ENCODE measurements at places on chromosomes 3 and 15.
A peak's percentile ranks its signal among the peaks of the same experiment; 100 is the strongest.

- no peak for DNase-seq
Measured at GRCh38 chr3:168511428-168512014, 415.8 kb upstream of the GOLIM4 start.

GRCh38 chr3:41026394-41027177, 172.7 kb upstream of the CTNNB1 start:
- DNase-seq: no peak

GRCh38 chr3:57791245-57791644, 35.1 kb downstream of the SLMAP start:
- no peak for DNase-seq

DNA sequence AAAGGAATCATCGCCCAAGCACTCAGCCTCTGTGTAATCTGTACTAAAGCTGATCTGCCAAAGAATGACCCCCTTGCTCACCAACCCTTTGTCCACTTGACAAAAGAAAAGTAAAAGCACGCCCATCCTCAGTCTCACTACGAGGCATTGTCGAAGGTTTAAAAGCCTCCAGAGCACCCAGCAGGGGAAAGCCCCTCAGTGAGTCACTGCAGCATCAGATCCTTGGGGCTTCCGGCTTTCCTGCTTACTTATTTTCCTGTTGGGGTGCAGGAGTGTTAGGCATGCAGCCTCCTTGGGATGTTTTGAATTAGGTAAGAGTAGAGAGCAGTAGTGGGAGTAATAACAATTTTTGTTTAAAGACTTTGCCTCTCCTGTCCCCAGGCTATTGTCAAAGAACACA, 216.1 kb downstream of the MTHFS start:
- peak; percentile 58 for DNase-seq

GRCh38 chr15:58159827-58160386, 21.7 kb downstream of the AQP9 start:
- DNase-seq: no peak

- DNase-seq: no peak
Measured at GRCh38 chr15:79562403-79562815, 130.3 kb downstream of the MINAR1 start.

DNA sequence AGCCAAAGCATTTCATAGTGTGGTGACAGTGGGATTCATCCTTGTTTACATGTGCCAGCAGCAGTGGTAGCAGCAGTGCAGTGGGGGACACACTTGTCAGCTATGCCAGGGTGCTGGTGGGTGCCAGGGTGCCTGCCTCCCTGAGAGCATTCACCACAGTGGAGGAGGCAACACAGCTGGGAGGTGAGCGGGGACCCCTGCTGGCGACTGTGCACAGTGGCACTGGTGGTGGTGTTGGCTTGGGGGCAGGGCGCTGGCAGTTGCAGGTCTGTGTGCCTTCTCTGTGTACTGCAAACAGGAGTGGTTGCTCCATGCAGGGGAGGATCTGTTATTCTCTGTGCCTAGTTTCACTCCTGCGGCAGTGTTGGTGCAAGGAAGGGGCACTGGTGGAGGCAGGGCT, 41.2 kb downstream of the CEP63 start:
- no peak for DNase-seq

GRCh38 chr3:47323431-47324277, 40.9 kb downstream of the KLHL18 start:
- no peak for DNase-seq

- DNase-seq: no peak
Measured at GRCh38 chr3:146339349-146339748, 88.4 kb upstream of the PLSCR4 start.

DNA sequence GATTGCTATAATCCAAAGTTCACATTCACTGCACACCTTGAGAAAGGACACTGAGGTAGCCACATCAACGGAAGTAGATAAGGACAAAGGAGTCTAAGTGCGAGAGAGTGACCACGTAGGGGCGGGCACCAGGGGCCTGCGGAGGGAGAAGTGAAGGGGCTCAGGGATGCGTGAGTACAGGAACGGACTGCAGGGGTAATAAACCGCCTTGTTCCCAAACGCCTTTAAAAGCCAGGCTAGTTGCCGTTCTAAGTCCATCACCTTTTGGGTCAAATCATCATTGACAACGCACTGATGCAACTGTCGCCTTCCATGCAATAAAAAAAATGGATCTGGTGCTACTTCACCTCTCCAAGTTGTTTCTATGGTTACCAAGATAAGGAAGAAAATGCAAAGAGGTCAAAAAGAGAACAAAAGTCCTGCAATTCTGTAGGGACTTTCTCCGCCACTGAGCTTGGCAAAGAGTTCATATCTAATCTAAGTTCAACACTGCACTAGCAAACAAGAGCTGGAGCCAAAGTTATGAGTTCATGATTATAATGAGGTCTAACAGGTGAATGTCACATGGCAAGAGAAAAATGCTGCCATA, 32.6 kb upstream of the ATP11B start:
- no peak for DNase-seq

GRCh38 chr15:57198654-57199291, 177.5 kb upstream of the CGNL1 start:
- no peak for DNase-seq

DNA sequence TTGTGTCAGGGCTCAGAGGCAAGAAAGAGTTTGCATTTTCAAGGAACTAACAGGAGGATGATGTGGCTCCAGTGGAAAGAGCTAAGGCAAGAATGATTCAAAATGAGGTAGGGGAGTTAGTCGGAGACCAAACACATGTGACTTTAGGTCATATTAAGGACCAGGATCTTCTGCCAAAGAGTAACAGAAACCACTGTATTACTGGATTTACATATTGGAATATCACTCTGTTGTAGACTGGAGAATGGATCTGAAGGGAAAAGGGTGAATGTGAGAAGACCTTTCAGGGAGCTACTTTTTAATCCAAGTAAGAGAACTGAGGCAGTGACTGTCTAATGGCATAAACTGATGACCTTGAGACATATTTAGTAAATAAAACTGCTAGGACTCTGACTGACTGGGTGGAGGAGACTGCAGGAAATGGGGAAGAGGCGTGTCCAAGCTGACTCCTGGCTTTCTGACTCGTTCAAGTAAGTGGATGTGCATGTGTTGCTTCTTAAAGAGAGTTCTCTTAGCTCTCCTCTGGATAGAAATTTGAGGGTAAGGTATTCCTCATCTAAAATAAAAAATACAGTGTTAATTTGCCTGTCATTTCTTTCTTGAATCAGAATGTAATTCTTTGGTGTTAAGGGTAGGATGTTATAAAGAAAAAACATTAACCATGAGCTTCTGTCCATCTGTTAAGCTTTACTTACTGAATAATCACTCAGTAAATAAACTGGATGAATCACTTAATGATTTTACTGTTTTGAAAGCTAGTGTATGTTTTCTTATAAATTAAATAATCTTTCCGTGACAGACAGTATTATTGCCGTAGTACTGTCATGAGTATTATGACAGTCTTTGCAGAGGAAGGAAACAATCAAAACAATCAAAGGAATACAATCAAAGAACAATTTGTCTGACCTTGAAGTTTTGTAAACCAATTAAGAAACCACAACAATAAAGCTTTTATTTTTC, 58.3 kb upstream of the CFAP20DC start:
- DNase-seq: no peak

GRCh38 chr3:81416812-81417211, 344.6 kb downstream of the GBE1 start:
- no peak for DNase-seq

DNA sequence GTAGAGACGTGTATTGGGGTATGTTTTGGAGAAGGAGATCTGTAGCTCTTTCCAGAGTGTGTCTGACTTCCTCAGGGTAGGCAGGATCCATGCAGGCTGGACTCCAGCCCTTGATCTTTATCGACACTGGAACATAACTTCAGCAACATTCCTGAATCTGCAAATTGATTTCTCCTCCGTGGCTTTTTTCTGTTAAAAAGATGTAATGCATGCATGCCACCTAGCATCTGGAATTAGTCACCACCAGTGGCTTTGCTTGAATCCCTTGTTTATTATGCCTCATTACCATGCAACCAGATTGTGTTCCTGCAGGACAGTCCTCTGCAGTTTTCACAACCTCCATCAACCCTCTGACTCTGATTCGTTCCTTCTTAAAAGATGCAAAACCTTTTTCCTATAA, 86.1 kb downstream of the CCNL1 start:
- DNase-seq: no peak

DNA sequence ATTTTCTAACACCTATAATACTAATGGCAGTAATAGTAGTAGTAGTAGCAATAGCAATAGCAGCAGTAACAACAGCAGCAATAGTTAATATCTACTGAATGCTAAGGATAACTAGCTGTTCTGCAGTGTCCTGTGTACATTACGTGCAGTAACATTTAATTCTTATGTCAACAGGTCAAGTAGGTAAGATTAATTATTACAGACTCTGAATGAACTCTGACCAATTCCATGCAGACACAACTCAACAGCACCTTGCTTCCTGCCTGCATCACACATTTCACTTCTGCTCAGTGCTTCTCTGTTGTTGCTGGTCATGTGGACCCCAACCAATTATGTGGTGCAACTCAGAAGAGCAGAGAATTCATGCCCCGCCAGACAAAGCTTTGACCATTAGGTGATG, 39.9 kb upstream of the ARHGEF26 start:
- no peak for DNase-seq

DNA sequence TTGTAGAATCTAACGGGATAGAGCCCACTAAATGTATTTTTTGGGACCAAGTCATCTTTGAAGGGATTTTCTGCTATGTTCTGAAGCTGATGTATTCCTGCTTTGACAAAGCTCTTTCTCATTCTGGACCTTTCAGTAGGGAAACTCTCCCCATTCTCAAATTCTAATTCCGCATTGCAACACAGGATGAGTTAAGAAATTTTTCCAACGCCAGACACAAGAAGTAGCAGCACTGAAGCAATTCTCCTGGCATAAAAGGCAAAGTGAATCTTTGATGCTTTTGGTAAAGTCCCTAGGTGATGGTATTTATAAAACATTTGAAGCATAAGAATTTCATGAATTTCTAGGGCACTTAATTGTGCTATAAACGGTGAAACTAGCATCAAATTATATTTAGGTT, 76.8 kb downstream of the ZPLD1 start:
- DNase-seq: no peak

DNA sequence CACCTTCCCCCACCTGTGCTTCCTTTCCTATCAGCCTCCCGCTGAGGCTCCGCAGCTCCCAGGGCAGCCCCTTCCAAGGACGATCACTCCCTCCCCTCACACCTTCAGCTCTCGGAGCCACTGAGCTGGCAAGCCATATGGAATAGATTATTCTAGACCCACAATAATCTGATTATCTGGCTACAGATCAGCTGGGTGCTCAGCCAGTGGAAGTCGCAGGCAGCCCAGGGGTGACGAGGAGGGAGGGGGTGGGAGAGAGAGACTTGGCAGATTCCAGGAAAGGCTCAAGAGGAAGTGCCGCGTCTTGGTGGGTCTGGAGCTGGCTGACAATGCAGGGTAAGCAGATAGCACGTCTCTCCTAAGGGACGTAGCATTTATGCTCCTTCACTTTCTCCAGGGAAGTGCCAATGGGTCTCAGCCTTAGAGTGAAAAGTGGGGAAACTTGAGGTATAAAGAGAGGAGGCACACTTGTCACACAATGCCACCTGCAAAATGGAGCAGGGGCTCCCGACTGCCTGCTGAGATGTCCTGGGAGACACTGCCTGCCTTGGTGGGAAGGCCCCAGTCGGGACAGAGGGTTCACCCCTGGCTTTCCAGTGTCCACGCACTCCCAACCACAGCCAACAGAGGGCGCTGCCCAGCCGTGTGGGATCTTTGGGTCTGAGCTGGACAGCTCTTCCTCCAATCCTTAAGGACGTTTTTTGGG, 9.4 kb upstream of the MESP1 start:
- DNase-seq: no peak

DNA sequence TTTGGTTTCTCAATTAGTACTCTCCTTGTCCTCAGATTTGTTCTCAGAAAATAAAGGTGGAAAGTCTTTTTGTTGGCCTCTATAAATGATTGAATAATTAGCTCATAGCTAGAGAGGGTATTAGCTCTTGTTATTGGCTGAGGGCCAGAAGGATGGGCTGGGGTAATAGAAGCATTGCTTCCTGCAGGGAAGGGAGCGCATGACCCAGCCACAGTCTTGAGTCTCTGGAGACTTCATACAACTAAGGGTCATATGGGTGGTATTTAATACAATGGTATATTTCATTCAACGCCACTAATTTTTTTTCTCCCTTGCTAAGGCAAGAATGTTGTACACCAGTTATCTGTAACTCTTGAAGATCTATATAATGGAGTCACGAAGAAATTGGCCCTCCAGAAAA, 8.4 kb downstream of the DNAJA4 start:
- DNase-seq: no peak

- DNase-seq: no peak
Measured at GRCh38 chr3:152069871-152070270, 196.4 kb downstream of the SUCNR1 start.

GRCh38 chr3:63791974-63792373, 27.1 kb upstream of the C3orf49 start:
- DNase-seq: peak; percentile 17

DNA sequence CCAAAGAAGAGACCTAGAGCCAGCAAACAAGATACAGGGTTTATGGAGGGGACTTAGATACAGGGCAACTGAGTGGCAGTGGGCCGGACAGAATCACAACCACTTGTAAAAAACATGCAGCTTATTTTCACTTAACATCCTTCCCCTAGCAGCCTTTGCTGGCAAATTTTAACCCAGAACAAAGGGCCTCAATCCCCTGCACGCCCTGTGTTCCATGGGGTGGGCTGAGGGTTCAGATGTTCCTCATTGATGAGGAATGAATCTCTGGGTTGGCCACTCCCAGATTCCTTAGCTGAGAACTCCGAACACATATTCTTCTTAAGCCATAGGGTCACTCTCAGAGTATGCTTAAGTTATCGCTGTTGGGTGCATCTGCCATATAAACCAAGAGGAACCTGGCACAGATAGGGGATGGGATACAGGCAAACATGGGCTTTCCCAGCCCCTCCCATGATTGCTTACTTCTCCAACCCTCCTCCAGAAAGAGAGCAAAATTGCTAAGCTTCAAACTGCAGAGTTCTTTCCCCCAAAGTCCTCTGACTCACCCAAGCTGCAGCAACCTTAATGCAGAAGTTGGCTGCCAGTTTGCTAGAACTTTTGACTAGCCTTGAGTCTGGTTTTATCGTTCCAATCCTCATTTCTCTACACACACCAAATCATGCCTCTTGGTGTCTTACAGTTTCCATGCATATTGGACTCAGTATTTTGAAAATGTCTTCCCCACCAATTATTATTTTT, 146.9 kb downstream of the CD47 start:
- DNase-seq: no peak

- no peak for DNase-seq
Measured at GRCh38 chr3:195209083-195209846, 61.7 kb downstream of the XXYLT1 start.

- DNase-seq: no peak
Measured at GRCh38 chr3:189833266-189833665, 202.1 kb downstream of the TP63 start.

GRCh38 chr3:140857993-140858392, 83.6 kb upstream of the SLC25A36 start:
- no peak for DNase-seq

- no peak for DNase-seq
Measured at GRCh38 chr3:119571688-119572087, 7.6 kb upstream of the ADPRH start.

DNA sequence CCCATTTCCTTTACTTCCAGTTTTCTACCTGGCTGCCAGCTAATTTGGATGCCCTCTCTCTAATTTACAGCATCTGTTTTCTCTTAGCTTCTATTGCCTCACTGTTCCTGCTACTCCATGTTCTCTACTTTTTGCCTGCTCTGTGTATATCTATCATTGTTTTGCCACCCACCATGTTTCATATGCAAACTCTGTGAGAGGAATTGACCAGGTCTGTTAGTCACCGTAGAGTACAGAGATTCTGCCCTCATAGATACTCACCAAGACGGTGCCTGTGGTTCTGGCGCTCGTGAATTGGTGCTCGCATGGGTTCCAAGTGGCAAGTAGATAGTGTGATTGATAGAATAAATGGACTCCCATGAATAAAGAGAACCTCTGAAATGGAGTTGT, 288.8 kb downstream of the CNTN6 start:
- DNase-seq: no peak

All from AG04449 (cell line).